ENCODE measurements at places on chromosomes 2 and 18.
A peak's percentile ranks its signal among the peaks of the same experiment; 100 is the strongest.

DNA sequence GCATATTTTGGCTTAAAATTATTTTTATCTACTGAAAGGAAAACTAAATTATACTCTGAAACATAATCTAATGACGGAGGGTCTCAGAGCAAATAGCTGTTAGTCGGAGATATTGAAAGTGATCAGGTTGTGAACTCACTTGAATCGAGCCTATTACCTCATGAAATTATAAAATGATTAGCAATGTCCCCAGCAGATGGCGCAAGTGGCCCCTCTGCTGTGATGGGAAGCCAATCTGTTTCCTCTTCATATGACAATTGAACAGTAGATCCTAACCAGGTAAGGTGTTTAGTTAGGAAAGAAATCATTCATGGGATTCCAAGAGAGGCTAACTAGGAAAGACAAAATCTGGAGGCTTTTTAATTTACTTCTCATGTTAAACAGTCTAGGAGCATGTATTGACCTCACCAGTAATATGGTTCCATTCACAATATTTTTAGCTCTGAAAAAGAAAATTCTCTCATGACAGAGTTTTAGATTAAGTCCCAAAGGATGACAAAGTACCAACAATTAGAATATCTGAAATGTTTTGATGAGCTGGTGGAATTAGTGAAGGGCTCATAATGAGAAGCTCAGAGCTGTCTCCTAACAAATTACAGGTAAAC is 29.9 kb upstream of the MPPE1 start:
- peak; percentile 63 for DNase-seq

DNA sequence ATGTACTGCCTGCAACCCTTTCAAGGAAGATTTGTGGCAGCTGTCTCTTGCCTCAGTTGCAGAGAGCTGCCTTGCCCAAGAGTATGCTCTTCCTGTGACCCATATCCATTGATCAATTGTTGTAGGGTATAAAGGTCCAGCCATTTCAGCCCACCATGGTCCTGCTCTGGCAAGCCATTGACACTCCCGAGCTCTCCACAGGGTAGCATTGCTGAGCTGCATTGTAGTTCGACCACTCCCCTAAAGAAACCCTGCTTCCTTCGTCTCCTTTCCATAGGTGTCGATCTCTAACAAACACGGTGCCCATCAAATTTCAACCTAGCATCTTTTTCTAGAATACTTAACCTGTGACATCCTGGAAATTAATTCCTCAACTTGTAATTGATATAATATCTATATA is 104.9 kb upstream of the NDUFV2 start:
- no peak for DNase-seq

DNA sequence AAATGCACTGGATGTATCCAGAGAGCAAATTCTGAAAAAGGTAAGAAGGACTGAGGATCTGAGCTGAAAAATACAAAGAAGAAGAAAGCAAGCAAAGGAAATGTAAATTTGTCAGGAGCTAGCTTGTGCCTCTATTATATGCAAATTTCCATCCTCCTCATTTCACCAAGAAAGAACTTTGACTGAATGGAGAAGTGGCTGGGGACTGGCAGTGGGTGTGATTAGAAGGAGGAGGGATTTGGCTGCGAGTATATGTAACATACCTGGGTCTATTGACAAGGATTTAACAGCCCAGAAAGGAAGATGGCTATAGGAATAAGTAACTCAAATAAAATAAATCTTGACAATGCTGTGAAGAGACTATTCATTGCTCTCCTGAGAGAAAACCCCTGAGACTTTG is 19.4 kb upstream of the RIT2 start:
- no peak for DNase-seq

DNA sequence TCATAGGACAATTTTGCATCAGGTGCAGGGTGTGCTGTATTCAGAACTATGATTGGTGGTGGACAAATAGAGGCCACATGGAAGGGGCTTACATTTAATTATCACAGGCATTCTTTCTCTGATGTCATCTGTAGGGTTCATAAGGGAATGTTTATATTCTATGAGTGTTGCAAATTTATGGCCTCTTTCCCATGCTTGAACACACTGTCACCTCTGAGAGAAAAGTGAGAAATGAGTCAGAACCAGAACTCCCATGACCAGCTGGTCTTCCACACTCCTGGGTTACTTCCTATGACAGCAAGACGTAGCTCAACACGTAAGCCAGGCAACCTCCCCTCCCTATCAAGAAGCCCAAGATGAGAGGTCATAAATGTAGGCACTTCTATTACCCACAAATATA is 310.8 kb downstream of the PIEZO2 start:
- no peak for DNase-seq

- no peak for DNase-seq
Measured at GRCh38 chr2:45743531-45744396, 92.3 kb downstream of the PRKCE start.

DNA sequence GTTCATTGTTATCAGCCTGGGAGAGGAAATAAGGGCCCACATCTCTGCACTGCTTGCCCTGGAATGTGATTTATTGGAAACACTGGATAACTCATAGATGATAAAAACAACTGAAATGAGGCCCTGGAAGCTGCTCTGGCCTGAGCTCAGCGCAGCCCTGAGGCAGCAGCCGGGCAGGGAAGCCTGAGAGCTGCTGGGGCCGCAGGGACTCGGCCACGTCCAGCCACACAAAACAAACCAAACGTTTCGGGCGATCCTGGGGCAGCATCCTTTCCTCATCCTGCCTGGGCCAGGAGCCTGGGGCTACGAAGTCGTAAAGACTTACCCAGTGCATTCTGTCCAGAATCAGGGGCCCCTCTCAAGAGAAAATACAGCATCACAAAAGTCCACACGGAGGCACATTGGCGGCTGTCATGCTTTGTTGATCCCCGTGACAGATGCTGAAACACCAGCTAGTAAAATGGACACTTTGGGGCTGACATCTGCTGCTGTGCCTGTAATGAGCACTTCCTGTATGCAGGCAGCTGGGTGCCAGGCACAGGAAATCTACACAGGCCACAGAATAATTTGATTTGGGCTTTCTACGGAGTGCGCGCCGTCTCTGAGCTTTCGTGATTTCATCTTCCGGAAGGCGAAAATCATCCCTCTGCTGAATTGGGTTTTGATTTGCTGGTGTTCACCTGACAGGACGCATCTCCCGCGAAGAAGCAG is 250.6 kb downstream of the EIPR1 start:
- no peak for DNase-seq

DNA sequence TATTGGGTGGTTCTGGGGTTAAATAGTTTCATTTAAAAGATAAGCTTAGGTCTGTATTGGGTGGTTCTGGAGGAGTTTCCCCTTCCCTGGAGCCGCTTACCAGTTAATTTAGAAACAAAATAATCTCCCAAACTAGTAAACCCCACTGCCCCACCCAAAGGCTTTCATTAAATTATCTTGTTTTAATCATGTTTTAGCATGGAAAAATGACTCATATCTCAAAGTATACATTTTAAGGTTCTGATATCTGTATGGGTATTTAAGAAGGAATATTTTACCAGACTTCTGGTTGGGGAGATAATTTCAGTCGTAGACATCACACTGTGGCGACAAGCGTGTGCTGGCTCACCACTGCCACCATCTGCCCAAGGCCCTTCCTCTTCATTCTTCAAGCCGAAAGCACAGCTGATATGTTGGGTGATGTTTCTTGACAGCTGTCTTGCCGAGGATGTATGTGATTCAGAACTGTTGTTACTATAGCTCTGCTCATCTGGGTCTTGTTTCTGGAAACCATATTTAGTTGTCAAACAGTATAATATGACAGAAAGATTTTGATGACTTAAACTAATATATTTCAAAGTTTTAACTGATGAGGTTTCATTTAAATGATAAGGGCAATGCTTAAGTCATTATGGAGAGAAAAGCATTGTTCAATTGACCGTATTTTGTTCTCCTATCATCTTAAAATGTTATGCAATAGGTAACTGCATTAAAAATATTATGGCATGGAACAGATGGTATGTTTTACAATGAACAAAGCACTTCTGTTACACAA is 5.1 kb downstream of the FIGLA start:
- peak; percentile 7 for DNase-seq

GRCh38 chr2:27010139-27010538 is 22.6 kb upstream of the TMEM214 start:
- no peak for DNase-seq

- DNase-seq = no peak
Measured at GRCh38 chr2:85890522-85891176, 1.9 kb upstream of the ST3GAL5 start.

DNA sequence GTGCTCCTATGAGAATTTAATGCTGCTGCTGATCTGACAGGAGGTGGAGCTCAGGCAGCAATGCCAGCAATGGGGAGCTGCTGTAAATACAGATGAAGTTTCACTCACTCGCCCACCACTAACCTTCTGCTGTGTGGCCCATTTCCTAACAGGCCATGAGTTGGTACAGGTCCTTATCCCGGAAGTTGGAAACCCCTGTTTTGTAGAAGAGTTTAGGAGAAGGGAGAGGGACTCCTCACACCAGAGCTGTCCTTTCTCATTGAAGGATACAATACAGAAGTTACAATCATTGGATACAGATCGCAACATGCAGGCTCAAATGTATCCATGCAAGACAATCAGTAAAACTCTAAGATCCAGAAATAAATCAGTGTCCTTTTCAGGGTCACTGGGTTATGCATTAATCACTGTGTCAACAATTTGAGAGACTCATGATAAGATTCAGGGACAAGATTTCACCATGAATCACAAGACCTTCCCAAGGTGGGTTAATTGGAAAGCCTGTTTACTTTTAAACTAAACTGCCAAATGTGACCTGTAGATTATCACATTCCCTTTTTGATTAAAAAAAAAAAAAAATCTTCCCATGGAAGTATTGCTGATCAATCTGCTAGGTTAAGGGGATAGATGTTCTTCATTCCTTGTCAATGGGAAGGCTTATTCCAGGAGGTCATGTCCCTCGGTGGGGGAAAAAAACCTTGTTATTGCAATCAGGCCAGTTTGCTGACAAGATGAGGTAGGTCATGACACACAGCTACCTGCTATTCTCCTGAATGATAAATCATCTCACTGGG is 97.2 kb downstream of the SP100 start:
- no peak for DNase-seq

GRCh38 chr18:32815881-32816280 is 43.1 kb upstream of the KLHL14 start:
- no peak for DNase-seq

GRCh38 chr2:49005261-49005660 is 149.1 kb downstream of the FSHR start:
- no peak for DNase-seq

DNA sequence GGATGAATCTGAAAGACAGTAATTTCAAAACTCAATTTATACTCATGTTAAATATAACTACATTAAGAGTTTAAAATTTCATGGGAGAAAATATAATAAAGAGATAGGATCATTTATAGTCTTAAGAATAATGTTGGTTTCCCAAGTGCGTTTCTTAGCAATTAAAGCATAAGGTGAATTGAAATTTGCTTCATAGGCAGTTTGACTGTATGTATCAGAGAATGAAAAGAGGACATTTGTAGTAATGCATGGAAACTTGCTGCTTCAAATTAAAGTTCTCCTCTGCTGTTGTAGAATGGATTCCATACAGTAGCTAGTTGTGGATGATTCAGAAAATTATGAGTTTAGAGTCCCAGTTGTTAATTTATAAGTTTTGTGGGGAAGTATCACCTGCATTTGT is 68.1 kb downstream of the NUP35 start:
- DNase-seq = no peak

- peak; percentile 92 for DNase-seq
Measured at GRCh38 chr18:59419386-59419785, 60.3 kb upstream of the LMAN1 start.

DNA sequence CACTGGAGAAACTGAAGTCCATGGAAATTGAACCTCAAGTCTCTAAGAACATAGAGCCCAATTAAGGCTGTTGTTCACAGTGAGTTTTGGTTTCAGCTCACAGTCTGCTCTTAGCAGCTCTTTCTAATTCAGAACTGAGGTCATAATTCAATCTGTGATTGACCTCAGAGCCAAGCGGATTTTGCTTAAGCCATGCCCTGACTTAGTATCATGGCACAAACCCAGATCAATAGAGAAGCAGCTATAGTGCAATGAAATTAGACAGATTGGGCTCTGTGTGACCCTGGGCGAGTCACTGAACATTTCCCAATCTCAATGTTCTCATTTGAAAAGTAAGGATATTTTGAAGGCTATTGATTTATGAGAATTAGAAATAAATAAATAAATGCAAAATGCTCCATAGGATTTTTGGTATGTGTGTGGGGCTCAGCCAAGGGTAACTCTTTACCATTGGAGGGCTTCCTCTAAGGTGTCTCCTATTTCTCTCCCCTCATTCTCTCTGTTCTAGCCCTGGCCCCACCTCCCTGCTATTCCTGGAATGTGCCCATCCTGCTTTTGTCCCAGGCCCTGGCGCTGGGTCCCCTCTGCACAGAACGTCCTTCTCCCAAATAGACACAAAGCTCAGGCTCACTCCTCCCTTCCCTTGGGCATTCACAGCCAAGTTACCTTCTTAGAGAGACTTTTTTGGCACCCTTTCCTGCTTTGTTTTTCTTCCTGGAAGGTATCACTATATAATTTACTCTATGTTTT is 239.6 kb downstream of the LPIN1 start:
- DNase-seq = no peak

- DNase-seq = no peak
Measured at GRCh38 chr2:58146707-58147106, 94.4 kb downstream of the FANCL start.

DNA sequence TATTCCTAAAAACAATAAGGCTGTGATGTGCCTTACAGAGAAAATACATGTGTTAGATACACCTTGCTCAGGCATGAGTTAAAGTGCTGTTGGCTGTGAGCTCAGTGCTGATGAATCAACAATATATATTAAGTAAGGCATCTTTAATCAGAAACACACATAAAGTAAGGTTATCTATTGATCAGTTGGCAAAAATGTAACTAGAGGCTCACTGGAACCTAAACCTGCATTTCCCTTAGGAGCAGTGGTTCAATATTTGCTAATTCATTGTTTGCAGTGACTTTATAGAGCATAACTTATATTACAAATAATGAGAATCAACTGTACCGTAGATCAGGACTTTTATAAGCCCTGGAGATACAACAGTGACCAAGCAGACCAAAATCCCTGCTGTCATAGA is 77.0 kb upstream of the CYP1B1 start:
- DNase-seq = no peak

- no peak for DNase-seq
Measured at GRCh38 chr18:46010676-46011075, 43.5 kb upstream of the EPG5 start.

- DNase-seq = no peak
Measured at GRCh38 chr18:36638224-36638623, 190.6 kb downstream of the TPGS2 start.

GRCh38 chr2:83944191-83944590 is 514.9 kb downstream of the SUCLG1 start:
- DNase-seq = no peak

DNA sequence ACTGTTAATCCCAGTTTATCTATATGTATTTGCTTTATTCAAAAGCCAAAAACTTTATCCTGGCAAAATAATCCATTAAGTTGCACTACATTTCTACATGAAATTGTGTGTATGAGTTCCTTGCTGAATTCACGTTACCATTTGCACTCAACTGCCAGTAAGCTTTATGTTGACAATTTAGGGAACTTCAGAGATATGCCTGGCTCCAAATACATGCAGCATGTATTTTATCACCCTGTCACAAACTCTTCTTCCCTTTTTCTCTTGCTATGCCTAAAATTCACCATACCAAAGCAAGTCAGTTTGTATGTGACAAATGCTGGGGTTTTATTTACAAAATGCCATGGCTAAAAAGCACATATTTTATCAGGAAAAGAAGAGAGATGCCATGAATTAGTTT is 157.6 kb upstream of the CDH2 start:
- DNase-seq = no peak

All from NCI-H748 treated with DMSO at 0.1 percent for 48 hours (cell line).